ENCODE measurements at places on chromosomes 6 and 20. TPM values are rescaled to one million over a fixed set of nuclear protein-coding genes. Genes with fewer than 3 reads are reported as not detected.
A peak's percentile ranks its signal among the peaks of the same experiment; 100 is the strongest.

DNA sequence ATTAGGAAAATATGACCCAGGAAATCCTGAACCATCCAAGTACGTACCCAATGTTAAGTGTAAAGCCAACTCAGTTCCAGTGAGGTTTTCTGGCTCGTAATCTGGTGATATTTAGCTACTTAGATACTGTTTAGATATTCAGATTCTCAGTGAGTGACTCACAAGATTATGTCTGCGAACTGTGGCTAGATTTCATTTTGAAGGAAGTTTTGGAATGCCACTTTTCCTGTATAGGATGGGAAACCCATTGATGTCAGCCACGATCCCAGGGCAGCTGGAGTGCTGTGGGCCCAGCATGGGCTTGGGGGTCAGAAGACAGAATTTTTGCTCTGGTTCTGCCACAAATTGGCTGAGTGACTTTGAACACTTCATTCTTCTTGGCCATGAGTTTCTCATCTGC is 76.3 kb downstream of the TMEM170B start:
- no peaks in the 10 kb centered on the region for H3K27me3 ChIP-seq
- no peak overlapping the region for H3K4me3 ChIP-seq
- peak overlapping the region; percentile 45 for H3K27ac ChIP-seq
- no peaks in the 10 kb centered on the region for H3K36me3 ChIP-seq
- no peaks in the 10 kb centered on the region for H3K4me1 ChIP-seq

Gene ERVFRD-1
- 0.36 TPM for total RNA-seq

GRCh38 chr6:151082079-151082478 is 157.7 kb upstream of the AKAP12 start:
- no peaks in the 10 kb centered on the region for H3K4me1 ChIP-seq
- H3K4me3 ChIP-seq, result no peak overlapping the region
- H3K27me3 ChIP-seq, result no peaks in the 10 kb centered on the region
- no peak overlapping the region for H3K27ac ChIP-seq

GRCh38 chr6:147873816-147874215 is 365.3 kb downstream of the SAMD5 start:
- no peak overlapping the region for H3K27ac ChIP-seq
- H3K27me3 ChIP-seq, result no peaks in the 10 kb centered on the region
- no peak overlapping the region for H3K4me3 ChIP-seq
- H3K36me3 ChIP-seq, result no peaks in the 10 kb centered on the region
- DNase-seq, result no peak

GRCh38 chr6:36428911-36429310 is 13.7 kb downstream of the PXT1 start:
- no peak overlapping the region for H3K4me3 ChIP-seq
- DNase-seq, result no peak
- no peak overlapping the region for H3K27ac ChIP-seq
- H3K4me1 ChIP-seq, result no peaks in the 10 kb centered on the region

DNA sequence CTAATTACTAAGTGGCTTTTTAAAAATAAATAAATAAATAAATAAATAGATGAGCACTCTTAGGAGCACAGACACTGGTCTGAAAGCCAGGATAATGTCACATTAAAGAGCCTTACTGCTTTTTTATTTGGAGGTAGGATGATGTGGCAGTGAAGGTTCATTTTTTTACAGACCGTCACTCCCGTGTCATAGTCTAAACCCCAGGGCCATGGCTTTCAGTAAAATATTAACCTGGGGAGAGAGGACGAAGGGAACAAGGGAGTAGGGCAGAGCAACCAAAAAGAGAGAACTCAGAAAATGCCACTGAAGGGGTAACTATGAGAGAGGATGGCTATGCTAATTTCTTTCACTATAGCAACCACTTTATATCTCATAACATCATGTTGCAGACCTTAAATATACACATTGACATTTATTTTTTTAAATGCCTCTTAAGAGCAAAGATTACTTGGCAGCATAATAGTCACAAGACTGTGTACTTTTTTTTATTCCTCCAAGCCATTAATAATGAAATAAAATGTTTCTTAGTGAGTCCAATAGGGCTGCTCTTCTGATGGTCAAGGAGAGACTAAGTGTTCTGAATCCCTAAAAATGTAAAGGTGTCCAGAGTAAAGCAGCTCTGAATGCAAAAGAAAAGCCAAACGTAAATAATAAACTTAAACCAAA is 100.9 kb upstream of the SIM1 start:
- H3K27me3 ChIP-seq, result no peaks in the 10 kb centered on the region
- DNase-seq, result no peak
- H3K27ac ChIP-seq, result no peak overlapping the region
- peaks cover 4% of the 10 kb centered on the region for H3K36me3 ChIP-seq
- no peaks in the 10 kb centered on the region for H3K4me1 ChIP-seq

DNA sequence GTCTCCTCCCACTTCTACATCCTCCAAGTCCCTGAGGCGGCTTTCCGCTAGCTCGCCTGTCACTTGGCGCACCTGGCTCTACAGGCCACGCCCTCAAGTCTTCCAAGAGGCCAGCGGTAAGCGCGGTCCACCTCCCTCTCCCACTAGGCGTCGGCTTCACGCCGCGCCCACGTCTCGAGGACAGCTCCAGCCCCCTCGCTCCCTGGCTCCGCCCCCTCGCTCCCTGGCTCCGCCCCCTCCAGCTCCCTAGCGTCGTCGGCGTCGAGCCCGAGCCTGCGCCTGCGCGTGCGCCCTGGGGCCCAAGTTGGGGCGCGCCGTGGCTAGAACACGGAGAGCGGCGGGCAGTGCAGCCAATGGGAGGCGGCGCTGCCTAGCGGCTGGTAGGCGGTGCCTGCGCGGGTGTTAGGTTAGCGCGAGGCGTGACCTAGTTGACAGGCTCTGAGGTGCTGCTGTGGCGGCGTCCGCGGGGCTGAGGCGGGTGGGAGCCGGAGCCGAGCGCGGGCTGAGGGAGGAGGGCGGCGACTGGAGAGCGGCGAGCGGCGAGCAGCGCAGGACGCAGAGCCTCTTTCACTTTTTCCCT is at the start of gene MACROD2:
TSS of gene MACROD2 (plus strand) at position 431 of the 580 bp plus-strand sequence.
- no peaks in the 10 kb centered on the region for H3K36me3 ChIP-seq
- no peaks in the 10 kb centered on the region for H3K4me1 ChIP-seq
- H3K27me3 ChIP-seq, result no peaks in the 10 kb centered on the region
- peak within 1 kb of the TSS; percentile 75 for H3K27ac ChIP-seq
- H3K4me3 ChIP-seq, result peak within 1 kb of the TSS; percentile 79
- peak; percentile 95 for DNase-seq

Gene FABP7
- not detected for total RNA-seq

- no peak overlapping the region for H3K4me3 ChIP-seq
- peaks cover 15% of the 10 kb centered on the region for H3K36me3 ChIP-seq
- no peak overlapping the region for H3K27ac ChIP-seq
These were observed 45.0 kb downstream of the ELMO2 start for GRCh38 chr20:46361381-46361780.

Gene PREX1
- 12.8 TPM for total RNA-seq

- no peak for DNase-seq
- no peak overlapping the region for H3K4me3 ChIP-seq
- H3K27me3 ChIP-seq, result no peaks in the 10 kb centered on the region
- no peak overlapping the region for H3K27ac ChIP-seq
- H3K36me3 ChIP-seq, result no peaks in the 10 kb centered on the region
- H3K4me1 ChIP-seq, result no peaks in the 10 kb centered on the region
These were observed 141.4 kb downstream of the CD83 start for GRCh38 chr6:14258695-14259593.

Gene ZKSCAN3
- 9.1 TPM for total RNA-seq

Gene ZNF334
- 6.6 TPM for total RNA-seq

Gene ADGRF5
- 10.0 TPM for total RNA-seq

Gene CDH26
- total RNA-seq, result 0.95 TPM

Gene MMP24OS
- total RNA-seq, result 39.8 TPM

Gene SLC17A1
- total RNA-seq, result not detected

DNA sequence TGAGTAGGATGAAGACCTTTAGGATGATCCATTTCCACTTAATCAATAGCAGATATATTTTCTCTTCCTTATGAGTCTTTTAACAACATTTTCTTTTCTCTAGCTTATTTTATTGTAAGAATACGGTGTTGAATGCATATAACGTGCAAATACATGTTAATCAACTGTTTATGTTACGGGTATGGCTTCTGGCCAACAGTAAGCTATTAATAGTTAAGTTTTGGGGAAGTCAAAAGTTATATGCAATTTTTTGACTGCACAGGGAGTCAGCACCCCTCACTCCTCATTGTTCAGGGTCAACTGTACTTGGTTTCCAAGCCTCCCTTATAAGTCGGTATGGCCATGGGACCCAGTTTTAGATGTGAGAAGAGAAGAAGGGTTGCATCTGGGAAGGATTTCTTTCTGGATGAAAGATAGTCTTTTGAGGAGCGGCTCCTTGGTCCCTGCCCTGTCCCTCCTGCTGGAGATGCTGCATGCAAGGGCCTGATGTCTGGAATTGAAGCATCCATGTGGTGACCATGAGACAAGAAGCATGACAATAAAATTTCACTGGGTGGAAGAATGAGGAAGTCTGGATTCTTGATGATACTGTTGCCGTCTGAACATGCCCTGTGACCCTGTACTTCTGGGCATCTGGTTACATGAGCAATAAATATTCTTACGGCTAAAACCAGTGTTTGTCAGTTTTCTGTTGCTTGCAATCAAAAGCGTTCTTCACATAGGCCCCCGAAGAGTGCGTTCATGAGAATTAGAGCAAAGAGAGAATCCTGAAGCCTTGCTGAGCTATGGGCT is 194.7 kb upstream of the PMEPA1 start:
- no peak for DNase-seq
- H3K27me3 ChIP-seq, result no peaks in the 10 kb centered on the region
- no peak overlapping the region for H3K27ac ChIP-seq

Gene FERMT1
- 0.36 TPM for total RNA-seq

GRCh38 chr6:63597141-63598048 is 25.1 kb downstream of the LOC128125822 start:
- no peaks in the 10 kb centered on the region for H3K27me3 ChIP-seq
- H3K36me3 ChIP-seq, result no peaks in the 10 kb centered on the region
- H3K4me3 ChIP-seq, result no peak overlapping the region
- no peak overlapping the region for H3K27ac ChIP-seq
- no peak for DNase-seq

GRCh38 chr6:2149361-2150006 is 95.9 kb downstream of the GMDS start:
- H3K36me3 ChIP-seq, result no peaks in the 10 kb centered on the region
- no peak for DNase-seq
- no peaks in the 10 kb centered on the region for H3K27me3 ChIP-seq
- no peak overlapping the region for H3K27ac ChIP-seq
- H3K4me1 ChIP-seq, result no peaks in the 10 kb centered on the region

GRCh38 chr20:19929481-19930145 is 87.5 kb upstream of the NAA20 start:
- DNase-seq, result no peak
- no peaks in the 10 kb centered on the region for H3K27me3 ChIP-seq
- no peak overlapping the region for H3K27ac ChIP-seq
- no peaks in the 10 kb centered on the region for H3K4me1 ChIP-seq
- H3K4me3 ChIP-seq, result no peak overlapping the region

DNA sequence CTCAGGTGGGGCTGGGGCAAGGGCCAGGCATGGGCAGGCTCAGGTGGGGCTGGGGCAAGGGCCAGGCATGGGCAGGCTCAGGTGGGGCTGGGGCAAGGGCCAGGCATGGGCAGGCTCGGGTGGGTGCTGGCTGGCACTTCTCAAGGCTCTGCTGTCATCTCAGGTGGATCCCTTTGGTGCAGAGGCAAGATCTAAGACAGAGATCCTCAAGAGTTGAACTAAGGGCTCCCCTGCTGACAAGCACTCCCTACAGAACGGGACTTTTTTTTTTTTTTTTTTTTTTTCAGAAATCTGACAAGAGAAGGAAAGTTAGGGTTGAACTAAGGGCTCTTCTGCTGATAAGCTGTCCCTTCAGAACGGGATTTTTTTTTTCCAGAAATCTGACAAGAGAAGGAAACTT is 24.9 kb downstream of the MMP24OS start:
- no peaks in the 10 kb centered on the region for H3K36me3 ChIP-seq
- no peaks in the 10 kb centered on the region for H3K27me3 ChIP-seq
- H3K4me1 ChIP-seq, result peaks cover 6% of the 10 kb centered on the region
- no peak overlapping the region for H3K4me3 ChIP-seq

- DNase-seq, result no peak
- H3K36me3 ChIP-seq, result no peaks in the 10 kb centered on the region
- H3K4me3 ChIP-seq, result no peak overlapping the region
- no peaks in the 10 kb centered on the region for H3K4me1 ChIP-seq
- no peak overlapping the region for H3K27ac ChIP-seq
These were observed 69.5 kb upstream of the ELOVL5 start for GRCh38 chr6:53418288-53418687.

GRCh38 chr6:37765182-37765775 is 54.2 kb upstream of the ZFAND3 start:
- no peaks in the 10 kb centered on the region for H3K36me3 ChIP-seq
- H3K4me1 ChIP-seq, result no peaks in the 10 kb centered on the region
- no peak for DNase-seq
- no peaks in the 10 kb centered on the region for H3K27me3 ChIP-seq
- H3K27ac ChIP-seq, result no peak overlapping the region
- H3K4me3 ChIP-seq, result no peak overlapping the region

Gene AK9
- total RNA-seq, result 16.6 TPM

- DNase-seq, result no peak
- H3K36me3 ChIP-seq, result no peaks in the 10 kb centered on the region
These were observed 206.8 kb upstream of the ARG1 start for GRCh38 chr6:131366223-131366622.

GRCh38 chr20:5621305-5621704 is 128.9 kb upstream of the SHLD1 start:
- no peaks in the 10 kb centered on the region for H3K36me3 ChIP-seq
- no peak for DNase-seq
- no peaks in the 10 kb centered on the region for H3K4me1 ChIP-seq

DNA sequence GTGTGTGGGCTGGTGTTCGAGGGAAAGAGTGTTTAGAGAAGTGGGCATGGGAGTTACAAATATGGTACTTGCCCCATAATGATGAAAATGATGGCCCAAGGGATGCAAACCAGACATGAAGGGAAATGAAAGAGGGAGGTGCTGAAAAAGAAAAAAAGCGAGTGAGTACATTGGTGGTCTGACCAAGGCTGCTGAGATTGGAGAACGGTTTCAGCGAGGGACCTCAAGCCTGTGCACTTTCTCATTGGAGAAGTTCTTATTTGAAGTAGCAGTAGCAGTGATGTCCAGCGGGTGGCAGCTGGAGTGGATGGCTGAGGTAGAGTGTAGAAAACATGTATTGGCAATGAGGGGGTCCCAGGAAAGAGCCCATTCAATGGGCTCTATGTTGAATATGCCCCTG is 54.8 kb downstream of the TNFAIP3 start:
- H3K27ac ChIP-seq, result no peak overlapping the region
- DNase-seq, result no peak
- H3K4me3 ChIP-seq, result no peak overlapping the region
- H3K36me3 ChIP-seq, result no peaks in the 10 kb centered on the region

GRCh38 chr6:85273046-85273445 is 176.8 kb upstream of the NT5E start:
- H3K4me3 ChIP-seq, result no peak overlapping the region
- H3K4me1 ChIP-seq, result no peaks in the 10 kb centered on the region
- no peak overlapping the region for H3K27ac ChIP-seq
